GM23248 (cell line): ENCODE measurements at places on chromosomes 3 and 15. TPM values are rescaled to one million over a fixed set of nuclear protein-coding genes. Genes with fewer than 3 reads are reported as not detected.

DNA sequence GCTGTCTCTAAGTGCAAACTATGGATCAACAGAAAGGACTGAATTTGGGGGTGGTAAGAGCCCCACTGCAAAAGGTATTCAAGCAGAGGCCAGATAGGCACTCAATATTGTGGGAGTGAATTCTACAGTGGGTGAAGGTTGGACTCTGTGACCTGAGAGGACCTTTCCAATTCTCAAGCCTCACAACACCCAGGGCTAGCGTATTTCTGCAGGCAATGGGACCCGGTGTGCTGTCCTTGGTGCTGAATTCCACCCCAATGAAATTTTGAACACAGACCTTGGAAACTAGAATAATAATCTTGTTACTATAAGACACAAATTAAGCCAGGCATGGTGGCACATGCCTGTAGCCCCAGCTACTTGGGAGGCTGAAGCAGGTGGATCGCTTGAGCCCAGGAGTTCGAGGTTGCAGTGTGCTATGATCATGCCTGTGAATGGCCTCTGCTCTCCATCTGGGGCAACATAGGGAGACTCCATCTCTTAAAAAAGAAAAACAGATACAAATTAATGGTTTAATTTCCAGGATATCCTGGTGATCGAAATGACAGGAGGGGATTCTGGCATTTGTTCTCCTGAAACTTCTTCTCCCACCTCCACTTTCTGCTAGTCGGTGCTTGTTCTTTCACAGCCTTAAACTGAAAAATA lies 135.4 kb downstream of the RAB11A start:
- peak; percentile 54 for DNase-seq

DNA sequence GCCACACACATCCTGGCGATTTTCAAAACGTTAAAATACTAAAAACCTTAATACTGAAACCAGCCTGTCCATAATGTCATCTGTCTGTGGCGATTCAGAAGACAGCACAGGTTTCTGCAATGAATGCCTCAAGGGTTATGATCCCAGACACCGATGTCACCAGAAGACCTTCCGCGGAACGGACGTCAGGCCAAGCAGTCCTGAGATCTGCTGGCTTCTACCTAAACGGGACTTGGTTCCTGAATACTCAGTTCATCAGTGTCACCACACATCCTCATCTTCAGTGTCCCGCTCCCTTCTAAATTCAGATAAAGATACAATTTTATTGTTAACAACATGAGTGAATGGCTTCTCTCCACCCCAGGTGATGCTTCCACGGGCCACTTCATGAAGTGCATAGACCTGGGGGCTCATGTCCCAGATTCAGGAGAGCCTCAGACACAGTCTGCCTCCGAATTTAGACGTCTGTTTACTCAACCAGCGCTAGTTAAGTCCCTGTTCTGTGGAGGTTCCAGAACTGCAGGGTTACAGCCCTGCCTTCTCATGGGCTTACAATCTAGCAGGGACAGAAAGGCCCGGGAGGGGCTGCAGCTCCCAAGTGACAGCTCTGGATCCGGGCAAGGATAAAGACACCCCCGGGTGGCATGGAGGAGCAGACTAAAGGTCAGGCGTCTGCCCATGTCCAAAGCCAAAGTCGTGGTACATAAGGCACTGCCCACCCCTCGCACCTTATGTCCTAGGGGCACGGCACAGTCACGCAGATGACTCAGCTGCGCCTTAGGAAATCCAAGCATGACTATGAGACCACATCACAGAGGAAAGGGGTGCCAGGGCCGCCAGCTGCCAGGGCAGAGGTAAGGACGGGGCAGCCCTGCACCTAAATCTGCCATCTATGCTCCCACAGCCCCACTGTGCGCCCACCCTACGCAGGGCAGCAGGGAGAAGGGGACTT lies 75.9 kb downstream of the VGLL4 start:
- DNase-seq = peak; percentile 97

DNA sequence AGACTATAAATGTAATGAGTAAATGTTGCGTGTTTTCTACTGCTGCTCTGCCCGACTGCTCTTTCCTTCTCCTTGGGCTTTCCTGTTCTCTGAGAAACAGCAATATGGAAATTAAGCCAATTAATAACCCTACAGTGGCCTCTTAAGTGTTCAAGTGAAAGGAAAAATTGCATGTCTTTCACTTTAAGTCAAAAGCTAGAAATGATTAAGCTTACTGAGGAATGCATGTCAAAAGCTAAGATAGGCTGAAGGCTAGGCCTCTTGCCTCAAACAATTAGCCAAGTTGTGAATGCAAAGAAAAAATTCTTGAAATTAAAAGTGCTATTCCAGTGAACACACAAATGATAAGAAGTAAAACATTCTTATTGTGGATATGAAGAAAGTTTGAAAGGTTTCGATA lies 55.0 kb downstream of the ATP2C1 start:
- no peak for DNase-seq

GRCh38 chr3:123859177-123859576 lies 25.0 kb downstream of the MYLK start:
- peak; percentile 65 for DNase-seq

The ZNF148 gene
- polyA plus RNA-seq = 46.8 and 50.3 TPM in 2 replicates

The FSIP1 gene
- 2.4 and 2.8 TPM in 2 replicates for polyA plus RNA-seq
